Fibroblast of the aortic adventitia (primary cell): ENCODE measurements at places on chromosomes 13 and 19. TPM values are rescaled to one million over a fixed set of nuclear protein-coding genes. Genes with fewer than 3 reads are reported as not detected.

GRCh38 chr13:21012841-21013681 is 48.3 kb downstream of the LATS2 start:
- peak; percentile 74 for DNase-seq

- no peak for DNase-seq
These were observed 94.2 kb downstream of the WDFY2 start for GRCh38 chr13:51678420-51678819.

DNA sequence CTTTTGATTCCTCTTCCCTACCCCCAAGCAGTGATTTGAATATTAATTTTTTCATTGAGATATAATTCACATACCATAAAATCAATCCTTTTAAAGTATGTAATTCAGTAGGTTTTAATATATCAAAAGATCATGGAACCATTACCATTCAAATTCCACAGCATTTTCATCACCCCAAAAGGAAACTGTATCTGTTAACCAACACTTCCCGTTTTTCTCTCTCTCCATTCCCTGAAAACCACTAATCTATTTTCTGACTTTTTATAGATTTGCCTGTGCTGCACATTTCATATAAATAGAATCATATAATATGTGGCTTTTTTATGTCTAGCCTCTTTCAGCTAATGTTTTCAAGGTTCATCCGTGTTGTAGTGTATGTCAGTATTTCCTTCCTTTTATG is 107.1 kb downstream of the PAN3 start:
- DNase-seq, result no peak

The CEACAM4 gene
- not detected in 2 replicates for total RNA-seq

The ZSWIM9 gene
- total RNA-seq, result 2.7 and 4.3 TPM in 2 replicates

- DNase-seq, result no peak
These were observed 774 bp downstream of the GGN start for GRCh38 chr19:38386971-38387549.

The TBXA2R gene
- total RNA-seq, result 0.49 and 5.0 TPM in 2 replicates

DNA sequence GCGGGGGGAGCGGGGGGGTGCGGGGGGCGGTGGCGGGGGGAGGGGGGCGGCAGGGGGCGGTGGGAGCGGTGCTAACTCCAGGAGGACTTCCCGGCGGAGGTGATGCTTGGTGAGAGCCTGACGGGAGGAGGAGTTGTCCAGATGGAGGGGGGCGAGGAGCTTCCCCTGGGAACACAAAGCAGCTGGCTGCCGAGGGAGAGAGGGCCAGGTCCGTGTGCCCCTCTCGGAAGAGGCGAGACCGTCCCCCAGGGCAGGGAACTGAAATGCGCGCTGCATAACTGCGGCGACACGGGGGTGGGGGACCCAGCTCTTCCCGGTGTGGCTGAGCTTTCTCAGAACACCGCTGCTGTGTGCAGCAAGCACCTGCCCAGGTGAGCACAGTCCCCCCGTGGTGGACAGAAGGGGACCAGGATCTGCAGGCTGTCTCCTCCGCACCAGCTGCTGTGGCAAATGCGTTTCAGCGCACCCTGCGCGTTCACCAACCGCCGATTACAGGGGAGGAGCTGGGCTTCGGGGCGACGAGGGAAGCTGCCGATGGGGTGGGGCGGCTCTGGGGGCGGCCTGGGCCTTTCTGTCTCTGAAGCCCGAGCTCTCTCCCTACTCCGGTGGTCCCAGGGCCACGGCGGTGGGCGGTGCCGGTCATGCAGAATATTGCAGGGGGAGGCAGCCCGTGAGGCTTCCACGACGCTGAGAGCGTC is 54.7 kb upstream of the F7 start:
- DNase-seq, result no peak

- peak; percentile 46 for DNase-seq
These were observed 43.9 kb downstream of the SIAH3 start for GRCh38 chr13:45807520-45808099.

The BRME1 gene
- total RNA-seq, result 1.5 and 1.8 TPM in 2 replicates

The C5AR1 gene
- total RNA-seq, result 0.09 TPM in 1 of 2 replicates, not detected in the other

GRCh38 chr19:22620401-22620800 is 13.7 kb upstream of the ZNF492 start:
- no peak for DNase-seq

DNA sequence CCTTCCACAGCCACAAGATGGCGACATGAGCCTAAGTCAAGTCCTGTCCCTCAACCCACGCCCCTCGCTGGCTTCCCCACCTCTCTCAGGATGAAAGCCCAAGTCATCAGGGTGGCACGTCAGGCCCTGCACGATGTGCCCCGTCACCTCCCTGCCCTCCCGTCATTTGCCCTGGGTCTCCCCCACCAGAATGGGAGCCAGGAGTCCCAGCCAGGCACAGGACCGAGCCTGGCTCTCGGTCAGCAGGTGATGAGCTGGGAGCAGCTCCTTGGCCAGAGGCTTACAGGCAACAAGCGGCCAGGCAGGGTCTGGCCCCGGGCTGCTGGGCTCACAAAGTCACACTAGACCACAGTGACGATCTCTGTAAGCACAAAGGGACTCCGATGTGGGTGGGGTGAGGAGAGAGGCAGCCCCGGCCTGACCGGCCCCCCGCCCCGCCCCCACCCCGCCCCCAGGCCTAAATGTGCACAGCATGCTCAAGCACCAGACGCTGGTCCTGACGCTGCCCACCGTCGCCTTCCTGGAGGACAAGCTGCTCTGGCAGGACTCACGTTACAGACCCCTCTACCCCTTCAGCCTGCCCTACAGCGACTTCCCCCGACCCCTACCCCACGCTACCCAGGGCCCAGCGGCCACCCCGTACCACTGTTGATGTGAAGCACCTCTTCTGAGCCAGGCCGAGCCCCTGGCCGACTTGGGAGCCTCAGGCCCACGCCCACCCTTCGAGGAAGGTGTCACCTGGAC is 7.3 kb downstream of the MRPL4 start:
- peak; percentile 85 for DNase-seq

- DNase-seq, result no peak
These were observed 67.2 kb downstream of the ZNF726 start for GRCh38 chr19:23981863-23982262.

GRCh38 chr13:24090049-24090448 is 70.5 kb upstream of the SPATA13 start:
- no peak for DNase-seq

- DNase-seq, result no peak
These were observed 1599.6 kb downstream of the SLITRK5 start for GRCh38 chr13:89270736-89271135.

DNA sequence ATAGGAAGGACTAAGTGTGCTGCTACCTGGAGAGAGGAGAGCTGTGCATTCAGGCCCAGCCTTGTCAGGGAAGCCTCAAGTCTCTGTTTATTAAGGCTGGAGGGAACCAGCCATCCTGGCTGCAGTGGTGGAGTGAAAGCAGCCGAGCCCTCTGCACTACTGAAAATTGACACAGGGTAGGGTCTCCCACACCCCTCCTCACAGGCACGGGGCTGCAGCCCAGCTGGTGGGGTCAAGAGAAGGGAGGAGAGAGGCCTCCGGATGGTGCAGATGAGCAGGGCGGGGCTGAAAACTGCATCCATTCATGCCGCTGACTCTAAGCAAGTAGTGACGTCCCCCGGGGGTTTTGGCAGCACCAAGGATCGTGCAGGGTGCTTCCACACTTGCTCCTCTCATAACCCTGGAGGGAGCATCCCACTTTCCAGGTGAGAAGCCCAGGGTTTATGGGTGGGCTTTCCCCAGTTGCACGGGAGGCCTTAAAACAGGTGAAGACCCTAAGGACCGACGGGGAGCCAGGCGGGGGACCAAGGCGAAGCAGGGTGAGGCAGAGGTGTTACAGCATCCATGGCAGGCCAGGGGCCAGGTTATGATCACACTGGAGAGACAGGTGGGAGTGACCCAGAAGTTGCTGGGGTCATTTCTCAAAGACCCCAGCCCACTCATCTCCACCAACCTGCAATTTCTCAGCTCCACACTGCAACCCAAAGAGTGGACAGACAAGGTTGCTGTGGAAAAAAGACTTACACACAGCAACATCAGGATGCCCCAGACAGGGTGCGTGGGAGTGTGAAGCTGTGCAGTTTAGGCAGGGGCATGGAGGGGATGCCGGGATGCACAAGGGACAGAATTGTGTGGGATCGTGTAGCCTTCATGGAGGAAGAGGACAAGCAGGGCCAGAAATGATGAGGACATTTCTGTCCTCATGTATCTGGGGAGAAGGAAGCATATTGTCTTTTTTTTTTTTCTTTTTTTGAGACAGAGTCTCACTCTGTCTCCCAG is 36.8 kb downstream of the VSTM2B start:
- DNase-seq, result no peak

- DNase-seq, result no peak
These were observed 20.8 kb upstream of the CASP14 start for GRCh38 chr19:15028490-15028889.

DNA sequence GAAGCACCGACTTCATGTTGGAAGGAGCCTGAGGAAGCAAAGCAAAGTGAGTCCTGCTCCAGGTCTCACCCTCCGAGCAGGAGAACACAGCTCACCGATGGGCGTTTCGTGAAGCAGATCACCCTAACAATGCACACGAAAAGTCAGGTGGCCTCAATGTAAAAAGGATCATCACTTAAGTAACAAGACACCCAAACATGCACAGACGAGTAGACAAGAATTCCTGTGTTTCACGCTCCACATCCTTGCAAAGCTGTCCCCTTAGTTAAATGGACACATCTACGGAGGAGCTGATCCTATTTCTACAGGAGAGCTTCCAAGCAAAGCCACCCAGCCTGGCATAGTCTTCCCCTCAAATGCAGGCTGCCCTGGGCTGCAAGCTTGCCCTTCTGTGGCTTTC is 66.2 kb downstream of the SLC15A1 start:
- DNase-seq, result no peak

The C19orf33 gene
- total RNA-seq, result 0.45 and 1.7 TPM in 2 replicates

DNA sequence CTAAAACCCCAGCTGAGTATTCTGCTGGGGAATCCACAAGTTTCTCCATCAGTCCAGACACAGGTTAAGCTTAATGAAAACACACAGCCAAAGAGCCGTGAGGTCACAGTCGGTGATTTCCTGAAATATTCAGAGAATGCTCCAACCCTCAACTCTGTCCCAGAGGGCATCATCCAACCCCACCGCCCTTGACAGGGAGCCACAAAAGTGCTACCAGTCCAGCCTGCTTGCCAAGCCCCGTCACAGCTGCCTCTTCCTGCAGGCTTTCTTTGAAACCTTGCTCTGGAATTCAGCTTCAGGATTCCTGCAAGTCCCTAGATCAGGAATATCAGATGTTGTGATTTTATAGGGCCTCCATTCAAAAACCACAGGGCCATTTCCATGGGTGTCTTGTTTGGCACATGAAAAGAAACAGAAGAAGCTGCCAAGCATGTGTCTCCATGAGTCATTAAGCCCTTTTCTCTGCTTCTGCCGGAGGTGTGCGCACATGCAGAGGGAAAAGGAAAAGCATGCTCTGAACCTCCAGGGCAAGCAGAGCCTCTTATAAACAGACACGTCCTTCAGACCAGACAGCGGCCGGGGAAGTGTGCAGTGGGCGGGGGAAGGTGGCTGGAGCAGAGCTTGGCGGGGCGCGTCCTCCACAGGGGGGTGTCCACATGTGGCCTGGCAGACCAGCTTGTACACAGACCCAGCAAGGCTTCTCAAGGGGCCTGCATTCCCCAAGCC is 164.7 kb downstream of the KATNAL1 start:
- DNase-seq, result peak; percentile 99

- DNase-seq, result no peak
These were observed 238.0 kb downstream of the VWA8 start for GRCh38 chr13:41722684-41723535.

DNA sequence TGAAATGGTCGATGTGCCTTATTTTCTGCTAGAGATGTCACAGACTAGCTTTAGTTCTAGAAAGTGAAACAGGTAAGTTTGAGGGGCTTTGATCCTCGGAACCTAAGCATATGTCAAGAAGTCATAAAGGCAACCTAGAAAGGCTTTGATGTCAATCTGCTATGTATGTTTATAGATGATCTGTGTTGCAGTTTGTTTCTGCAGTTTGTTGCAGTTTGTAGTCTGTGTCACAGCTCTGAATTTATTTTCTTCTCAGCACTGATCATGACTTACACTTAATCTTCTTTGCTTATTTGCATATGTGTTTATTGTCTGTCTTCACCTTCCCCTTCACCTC is 5.9 kb downstream of the LSM14A start:
- no peak for DNase-seq

- DNase-seq, result peak; percentile 16
These were observed 1.6 kb downstream of the URI1 start for GRCh38 chr19:29943615-29944014.

The ZNF180 gene
- total RNA-seq, result 8.6 and 34.6 TPM in 2 replicates

DNA sequence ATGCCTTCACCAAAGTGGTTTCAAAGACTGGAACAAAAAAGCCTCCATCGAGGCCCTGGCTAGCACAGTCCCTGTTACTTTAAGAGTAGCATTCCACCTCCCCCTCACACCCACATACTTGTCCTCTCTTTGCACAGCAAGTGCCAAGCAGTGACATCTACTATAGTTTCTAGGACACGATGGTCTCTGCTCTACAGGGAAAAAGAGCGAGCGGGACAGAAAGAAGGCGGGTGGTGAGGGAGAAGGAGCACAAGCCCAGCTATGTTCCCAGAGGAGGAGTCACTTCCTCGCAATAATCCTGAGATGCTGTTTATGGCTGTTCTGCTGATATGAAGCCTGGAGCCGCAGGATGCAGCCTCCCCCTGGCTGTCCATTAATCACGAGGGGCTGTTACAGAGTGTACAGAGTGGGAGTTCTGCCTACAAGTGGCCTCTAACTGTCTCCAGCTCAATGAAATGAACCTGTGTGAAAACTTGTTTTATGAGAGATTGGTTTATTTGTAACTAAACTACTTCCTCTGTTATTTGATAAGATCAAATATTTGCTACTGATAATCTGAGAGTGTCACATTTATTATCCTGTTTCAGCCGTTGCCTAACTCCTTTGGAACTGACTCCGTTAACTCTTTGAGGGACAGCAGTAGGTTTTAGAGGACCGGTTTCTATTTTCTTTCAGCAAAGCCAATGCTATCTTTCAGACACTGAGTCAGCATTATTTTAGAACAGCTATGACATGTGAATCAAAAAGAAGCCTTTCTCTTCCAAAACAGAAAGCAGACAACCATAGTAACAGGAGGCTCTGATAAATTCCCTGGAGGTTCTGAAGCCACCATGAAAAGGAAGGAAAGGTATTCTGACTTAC is 208.0 kb downstream of the SPRY2 start:
- peak; percentile 74 for DNase-seq

The ZNF791 gene
- 15.8 and 16.1 TPM in 2 replicates for total RNA-seq

GRCh38 chr19:6721138-6721474 is 656 bp upstream of the C3 start:
- DNase-seq, result no peak

- DNase-seq, result no peak
These were observed 2.8 kb downstream of the SACS start for GRCh38 chr13:23430664-23431063.

DNA sequence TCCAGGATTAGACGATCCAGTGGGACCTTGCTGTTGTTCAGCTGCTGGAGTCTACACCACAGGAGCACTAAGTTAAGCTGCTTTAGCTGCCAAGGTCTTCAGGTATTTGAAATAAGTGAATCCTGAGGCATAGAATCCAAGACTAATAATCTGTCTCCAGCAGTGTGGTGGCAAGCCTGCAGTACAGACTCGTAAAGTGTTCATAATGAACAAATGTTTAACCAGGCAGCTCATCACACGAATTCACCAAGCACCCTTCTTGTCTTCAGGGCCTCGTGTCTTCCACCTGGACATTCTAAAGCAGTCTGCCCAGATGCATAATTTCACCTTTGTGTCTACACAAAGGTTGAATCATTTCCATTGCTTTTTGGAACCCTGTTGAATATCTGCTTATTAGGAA is 5.3 kb downstream of the ATP11A start:
- DNase-seq, result no peak

- peak; percentile 6 for DNase-seq
These were observed 754 bp upstream of the CHERP start for GRCh38 chr19:16542910-16543472.
